ENCODE measurements at places on chromosomes 1 and 21.

DNA sequence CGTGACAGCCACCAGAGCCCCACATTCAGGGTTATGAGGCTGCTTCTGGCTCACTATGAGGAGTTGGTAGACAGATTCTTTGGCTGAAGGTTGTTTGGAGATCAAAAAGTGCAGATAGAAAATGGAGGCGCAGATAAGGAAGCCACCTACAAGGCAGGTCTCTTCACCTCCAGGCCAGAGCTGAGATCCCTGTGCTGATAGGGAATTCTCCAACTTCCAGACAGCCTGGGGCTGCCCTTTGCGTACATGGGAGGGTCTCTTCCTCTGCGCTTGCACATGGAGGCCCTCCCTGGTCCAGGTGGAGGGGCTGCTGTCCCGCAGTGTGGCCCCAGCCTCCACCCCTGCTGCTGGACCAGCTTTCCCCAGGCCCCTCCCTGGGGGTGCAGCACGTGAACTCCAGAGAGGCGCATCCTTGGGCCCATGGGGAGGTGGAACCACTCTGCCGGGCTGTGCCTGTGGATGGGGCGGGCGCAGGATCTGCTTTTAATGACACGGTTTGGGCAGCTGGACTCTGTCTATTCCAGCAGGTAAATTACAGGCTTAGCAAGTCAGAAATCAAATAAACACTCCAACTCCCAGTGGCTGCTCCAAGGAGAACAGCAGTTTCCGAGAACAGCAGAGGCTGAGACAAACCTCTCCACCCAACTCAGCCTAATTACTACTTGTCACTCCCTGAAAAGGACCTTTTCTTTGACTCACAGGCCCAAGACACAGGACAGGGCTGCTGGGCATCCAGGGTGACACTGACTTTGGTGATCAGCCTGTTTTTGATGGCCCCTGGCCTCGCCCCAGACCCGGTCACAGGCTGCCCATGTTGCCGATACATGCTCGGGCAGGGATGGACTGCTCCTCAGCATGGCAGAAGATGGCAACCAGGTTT lies 12.4 kb downstream of the OXCT2 start:
- DNase-seq, result no peak

DNA sequence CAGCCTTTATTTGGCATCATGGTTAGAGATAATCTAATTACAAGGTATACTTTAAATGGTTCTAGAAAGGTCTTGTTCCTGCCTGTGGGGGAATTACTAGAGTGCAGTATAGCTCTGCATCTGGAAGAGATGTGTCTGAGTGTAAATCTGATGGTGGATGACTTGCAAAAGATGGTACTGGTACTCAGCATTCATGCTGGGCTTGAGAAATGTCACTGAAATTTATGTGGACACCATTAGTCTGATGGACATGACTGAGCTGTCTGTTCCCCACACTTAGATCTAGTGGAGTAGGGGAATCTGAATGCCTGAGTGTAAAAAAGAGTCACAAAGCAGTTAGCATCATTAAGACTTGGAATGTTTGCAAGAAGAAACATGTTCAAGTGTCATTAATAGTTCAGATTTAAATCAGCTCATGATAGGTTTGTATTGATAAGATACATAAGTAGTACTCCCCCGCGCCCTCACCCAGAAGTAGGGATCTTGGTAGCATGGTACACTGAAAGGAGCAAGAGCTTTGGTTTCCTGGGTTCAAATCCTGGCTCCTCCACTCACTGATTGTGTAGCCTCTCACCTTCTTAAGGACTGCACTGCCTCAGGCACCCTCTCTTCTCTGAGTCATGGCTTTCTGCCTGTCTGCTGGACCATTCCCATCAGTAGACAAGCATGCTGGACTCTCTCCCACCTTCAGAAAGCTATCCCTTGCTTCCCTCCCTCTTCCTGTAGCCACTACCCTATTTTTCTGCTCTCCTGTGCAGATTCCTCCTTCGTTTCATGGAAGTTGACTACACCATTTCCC lies 292.9 kb downstream of the NFIA start:
- no peak for DNase-seq

DNA sequence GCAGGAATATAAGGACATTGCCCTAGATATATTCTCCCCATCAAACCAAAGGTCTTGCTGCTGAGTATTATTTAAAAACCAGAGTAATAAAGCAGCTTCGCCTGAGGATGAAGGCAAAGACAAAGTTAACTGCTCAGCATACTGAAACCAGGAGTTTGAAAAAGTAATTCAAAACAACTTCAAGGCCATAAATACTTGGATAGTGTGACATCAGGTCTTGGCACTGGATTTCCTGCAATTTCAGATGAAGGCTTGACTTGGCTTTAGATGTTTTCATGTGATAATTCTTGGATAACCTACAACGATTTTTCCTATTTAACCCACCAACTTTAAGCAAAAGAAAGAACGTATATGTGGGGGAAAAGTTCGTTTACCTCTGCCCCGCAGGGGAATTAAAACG lies 10.6 kb downstream of the SOD1 start:
- DNase-seq, result no peak

GRCh38 chr1:13782634-13783360 lies 82.8 kb downstream of the PRDM2 start:
- no peak for DNase-seq

DNA sequence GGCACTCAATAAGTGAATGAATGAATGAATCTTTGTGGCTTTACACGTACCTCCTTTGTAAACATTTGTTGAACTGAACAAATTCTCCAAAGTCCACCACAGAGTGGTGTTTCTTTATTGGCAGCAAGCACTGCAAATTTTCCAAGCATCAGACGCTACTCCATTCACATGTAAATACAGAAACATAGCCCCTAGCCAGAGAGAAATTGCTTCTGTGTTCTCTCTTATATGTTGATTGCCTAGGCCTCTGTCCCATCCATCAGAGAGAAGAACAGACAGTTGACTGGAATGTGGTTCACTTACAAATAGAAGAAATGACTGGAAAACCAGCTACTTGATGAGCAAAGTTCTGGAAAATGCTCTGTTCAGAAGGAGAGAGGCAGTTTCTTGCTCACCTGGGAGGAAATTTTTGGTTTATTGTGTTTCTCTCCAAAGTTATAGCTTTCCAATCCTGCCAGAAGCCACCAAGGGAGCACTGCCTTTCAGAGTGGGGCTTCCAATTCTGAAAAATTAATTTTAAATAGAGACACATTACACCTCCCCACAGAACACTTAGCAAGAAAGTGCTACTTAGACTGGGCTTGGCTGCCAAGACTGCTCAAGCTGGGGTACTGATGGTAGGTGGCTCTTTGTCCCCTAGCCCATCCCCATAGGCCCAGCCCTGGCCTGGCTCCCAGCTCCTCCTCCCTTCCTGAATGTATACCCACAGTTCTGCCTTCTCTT lies 18.1 kb upstream of the KIRREL1 start:
- no peak for DNase-seq

- DNase-seq, result no peak
These were observed 65.2 kb downstream of the CNST start for GRCh38 chr1:246631426-246631825.

- DNase-seq, result no peak
These were observed 8.0 kb downstream of the KIAA1614 start for GRCh38 chr1:180920702-180921101.
